Stimulated activated CD4-positive, alpha-beta T cell treated with anti-CD3 and anti-CD28 coated beads, TNF-alpha, amount 100 ng/mL, for 48 hours (primary cell): ENCODE measurements at places on chromosomes 2 and 18.
A peak's percentile ranks its signal among the peaks of the same experiment; 100 is the strongest.

- DNase-seq, result no peak
These were observed 105.5 kb downstream of the COLEC12 start for GRCh38 chr18:394987-395362.

- no peak for DNase-seq
These were observed 9.2 kb downstream of the PTMA start for GRCh38 chr2:231717281-231718171.

GRCh38 chr2:187879491-187879890 lies 325.3 kb upstream of the TFPI start:
- DNase-seq, result no peak

GRCh38 chr2:25951071-25951547 lies 31.2 kb downstream of the KIF3C start:
- DNase-seq, result peak; percentile 55

GRCh38 chr18:56298935-56299334 lies 339.5 kb downstream of the TXNL1 start:
- DNase-seq, result no peak

- DNase-seq, result no peak
These were observed 105.4 kb upstream of the FAM117B start for GRCh38 chr2:202529389-202529788.

- DNase-seq, result no peak
These were observed 70.7 kb upstream of the FZD7 start for GRCh38 chr2:201962774-201963562.

DNA sequence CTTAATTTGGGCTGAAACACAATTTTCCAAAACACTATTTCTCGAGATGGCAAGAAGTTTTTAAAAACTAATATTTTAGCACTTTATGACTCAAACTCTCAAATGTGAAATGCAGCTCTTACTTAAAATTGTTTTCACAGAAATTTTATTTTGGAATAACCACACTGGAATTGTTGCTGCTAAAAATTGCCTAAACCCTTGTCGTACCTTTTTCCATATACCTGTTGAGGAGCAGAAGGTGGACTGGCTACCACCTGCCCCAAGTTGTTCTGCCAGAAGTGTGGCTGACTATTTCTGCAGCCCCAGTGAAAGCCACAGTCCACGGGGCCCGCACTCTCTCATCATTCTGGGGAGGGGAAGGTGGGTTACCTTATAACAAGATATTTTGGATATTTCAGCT lies 23.4 kb downstream of the TNFRSF11A start:
- DNase-seq, result no peak

DNA sequence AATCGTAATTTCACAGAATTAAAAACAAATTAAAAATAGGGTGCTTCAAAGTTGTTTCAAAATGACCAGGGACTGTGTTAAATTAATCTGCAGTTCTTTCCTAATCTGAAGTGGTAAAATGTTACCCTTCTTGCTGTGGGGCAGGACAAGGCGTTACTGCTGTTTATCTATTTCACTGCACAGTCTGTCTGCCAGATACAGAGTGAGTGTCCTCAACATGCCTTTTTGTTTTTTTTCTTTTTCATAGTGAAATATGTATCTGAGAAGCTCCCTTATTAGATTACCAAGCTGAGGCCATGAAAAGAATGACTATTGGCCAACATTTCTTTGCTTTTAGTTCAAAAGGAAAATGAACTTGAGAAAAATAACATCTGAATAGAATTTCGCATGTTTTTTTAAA lies 38.0 kb downstream of the KCTD1 start:
- no peak for DNase-seq

- no peak for DNase-seq
These were observed 764.7 kb downstream of the SATB2 start for GRCh38 chr2:198692907-198693510.

DNA sequence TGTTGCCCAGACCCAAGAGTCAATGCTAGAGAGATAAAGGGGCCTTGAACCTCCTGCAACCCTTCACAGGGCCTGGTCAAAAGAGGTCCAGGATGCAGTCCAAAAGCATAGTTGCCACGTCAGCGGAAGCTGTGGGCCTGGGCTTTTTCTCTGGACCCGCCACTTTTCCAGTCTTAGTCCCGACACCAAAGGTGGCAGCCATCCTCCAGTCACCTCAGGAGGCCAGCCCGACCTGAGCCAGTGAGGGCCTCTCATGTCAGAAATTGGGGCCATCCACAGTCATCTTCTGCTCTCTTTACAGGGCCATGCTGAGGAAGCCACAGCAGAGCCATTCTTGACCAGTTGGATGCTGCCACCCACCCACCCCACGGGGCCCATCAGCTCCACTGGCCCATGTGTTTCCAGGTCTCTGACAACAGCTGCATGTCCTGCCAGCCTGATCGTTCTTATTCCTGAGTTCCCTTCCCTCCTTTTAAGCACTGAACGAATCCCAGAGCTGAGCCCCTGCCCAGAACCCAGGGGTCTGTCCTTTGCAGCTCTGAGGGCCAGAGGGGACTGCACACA lies 34.1 kb upstream of the KLHL29 start:
- DNase-seq, result no peak

DNA sequence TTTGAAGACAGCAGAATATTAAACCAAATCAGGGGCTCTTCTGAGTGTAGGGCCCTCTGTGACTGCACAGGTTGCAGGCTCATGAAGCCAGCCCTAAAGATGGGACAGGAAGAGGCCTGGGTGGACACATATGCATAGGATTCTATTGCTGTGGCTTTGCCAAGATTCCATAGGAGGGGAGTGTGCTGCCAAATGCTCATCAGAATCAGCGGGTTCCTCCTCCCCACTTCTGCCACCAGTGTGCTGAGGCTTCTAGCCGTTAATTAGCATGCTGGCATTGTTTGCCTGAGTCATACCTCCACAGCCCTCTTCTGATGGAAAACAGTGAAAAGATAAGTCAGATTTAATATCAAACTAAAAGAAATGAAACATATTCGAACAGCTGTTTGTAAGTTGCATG lies 103.9 kb upstream of the TMEFF2 start:
- no peak for DNase-seq

DNA sequence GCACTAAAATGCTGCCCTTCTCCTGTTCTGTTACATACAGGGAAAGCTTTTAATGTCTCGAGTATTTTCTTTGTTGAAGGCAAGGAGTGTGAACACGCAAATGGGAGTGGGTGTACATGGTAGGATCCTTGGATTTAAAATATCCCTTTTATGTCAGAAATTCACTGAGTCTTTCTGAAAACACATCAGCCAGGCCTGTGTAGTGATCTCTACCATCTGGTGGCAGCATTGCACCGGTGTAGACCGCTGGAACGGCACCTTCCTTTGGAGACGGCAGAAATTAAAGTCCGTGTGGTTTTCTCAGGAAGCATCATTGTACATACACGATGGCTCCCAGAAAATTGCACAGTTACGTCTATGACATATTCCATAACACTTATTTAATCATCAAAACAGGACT lies 515.8 kb downstream of the GALR1 start:
- no peak for DNase-seq

DNA sequence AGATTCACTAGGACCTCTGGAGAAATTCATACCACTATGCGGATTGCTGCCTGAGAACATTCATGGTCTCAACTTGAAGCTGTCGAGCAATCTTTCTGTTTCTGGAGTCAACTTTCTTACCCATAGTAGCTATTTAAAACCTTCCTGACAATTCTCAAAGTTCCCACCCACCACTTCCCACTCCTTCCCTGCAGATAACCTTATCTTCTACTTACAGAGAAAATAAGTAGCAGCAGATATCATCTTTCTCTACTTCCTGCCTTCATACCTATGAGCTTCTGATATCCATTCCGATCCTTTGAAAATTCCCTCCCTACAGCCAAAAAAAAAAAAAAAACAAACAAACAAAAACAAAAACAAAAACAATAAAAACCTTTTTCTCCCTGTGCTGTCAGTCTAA lies 81.2 kb upstream of the CYRIA start:
- DNase-seq, result no peak

- no peak for DNase-seq
These were observed 296.5 kb upstream of the THSD7B start for GRCh38 chr2:136468799-136469369.

- DNase-seq, result no peak
These were observed 404.8 kb downstream of the TXNL1 start for GRCh38 chr18:56233595-56233994.

- DNase-seq, result no peak
These were observed 75.9 kb downstream of the INHBB start for GRCh38 chr2:120421830-120422175.

- DNase-seq, result no peak
These were observed 779.2 kb downstream of the CNTNAP5 start for GRCh38 chr2:124804014-124804940.

- DNase-seq, result no peak
These were observed 201 bp upstream of the TRAPPC12 start for GRCh38 chr2:3379339-3379646.

DNA sequence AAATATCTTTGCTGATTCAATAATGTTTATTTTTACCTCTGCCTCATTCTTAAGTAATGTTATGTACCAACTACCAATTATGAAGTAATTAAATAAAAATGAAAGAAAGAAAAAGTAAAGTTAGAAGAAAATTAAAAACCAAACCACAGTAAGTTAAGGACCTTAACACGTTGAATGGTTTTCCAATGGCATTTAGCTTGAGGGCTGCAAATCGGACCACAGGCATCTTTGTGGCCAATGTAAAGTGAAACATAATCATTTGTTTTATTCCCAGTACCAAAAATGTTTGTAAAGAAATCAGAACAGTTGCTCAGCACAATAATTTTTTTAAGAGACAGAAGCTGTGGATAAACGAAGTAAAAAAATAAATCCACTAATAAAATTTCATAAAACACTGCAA lies 1455.5 kb upstream of the ZEB2 start:
- DNase-seq, result no peak

- no peak for DNase-seq
These were observed 24.0 kb upstream of the CREB1 start for GRCh38 chr2:207505728-207506127.

DNA sequence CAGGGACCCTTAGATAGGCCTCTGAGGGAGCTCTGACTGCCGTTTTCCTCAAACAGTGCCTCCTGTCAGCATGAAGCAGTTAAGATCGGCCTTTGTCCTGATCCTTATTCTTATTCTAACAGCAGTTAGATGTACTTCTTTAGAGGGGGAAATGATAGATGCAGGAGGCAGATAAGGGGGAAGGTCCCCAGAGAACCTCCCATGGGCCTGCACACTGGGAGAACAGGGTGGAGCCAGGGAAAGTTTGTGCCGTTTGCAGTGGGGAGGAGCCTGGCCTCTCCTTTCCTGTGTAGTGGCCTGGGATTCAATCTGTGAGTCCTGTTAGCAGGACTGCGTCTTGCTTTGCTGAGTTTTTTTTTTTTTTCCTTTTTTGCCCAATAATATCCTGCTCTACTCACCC lies 7.9 kb upstream of the INPP4A start:
- no peak for DNase-seq

DNA sequence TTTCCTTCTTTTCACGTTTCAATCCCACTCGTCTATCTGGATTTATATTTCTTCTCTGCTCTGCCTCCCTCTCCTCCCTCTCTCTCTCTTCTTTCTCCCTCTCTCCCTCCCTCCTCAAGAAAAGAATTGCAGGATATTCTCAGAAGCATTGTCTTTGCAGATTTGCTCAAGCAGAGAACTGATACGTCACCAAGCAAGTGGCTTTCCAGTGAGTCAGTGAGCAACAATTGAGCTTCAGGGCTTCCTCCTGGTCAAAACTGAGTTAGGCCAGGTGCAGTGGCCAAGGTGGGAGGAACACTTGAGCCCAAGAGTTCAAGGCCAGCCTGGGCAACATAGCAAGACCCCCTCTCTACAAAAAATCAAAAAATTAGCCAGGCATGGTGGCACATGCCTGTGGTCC lies 151.1 kb downstream of the SMAD2 start:
- DNase-seq, result no peak

DNA sequence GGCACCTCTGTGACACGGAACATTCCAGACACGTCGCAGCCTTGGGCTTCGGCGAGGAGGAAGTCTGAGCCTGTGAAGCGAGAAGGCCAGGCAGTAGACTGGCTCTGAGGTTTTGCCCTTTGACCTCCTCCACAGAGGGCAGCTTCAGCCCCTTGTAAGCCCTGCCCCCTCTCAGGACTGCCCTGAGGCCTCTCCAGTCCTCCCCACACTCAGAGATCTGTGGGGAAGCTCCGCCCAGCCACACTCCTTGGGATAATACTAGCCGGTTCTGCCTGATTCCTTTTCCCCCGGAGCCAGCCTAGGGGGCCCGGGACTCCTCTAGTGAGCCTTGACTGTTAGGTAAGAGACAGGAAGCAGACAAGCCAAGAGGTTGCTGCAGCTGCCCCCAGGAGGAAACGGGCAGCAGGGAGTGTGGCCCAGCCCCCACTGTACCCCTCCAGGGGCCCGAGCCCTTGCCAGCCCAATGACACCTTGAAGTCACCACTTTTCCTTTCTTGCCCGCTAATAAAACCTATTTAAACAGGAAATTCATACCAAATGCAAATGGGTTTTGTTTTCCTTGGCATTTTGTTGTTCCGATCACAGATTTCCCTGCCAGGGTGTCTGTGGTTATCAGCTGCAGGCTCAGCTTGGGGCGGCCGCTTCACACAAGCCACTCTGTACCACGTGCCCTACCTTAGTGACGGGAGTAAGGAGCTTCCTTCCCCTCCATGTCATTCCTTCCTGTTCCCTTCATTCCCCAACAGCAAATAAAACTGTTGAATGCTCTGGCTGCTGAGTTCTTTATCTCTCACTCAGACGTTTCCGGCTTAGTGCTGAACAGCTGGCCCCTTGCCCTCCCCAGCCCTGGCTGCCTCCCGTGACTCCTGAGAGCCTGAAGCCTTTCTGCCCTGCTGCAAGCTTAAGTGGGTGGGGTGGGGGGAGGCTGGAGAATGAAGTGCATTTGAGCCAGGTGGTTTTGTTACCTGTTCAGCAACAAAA lies 124.7 kb downstream of the CABLES1 start:
- DNase-seq, result no peak
